ENCODE measurements at places on chromosomes 1 and 21. TPM values are rescaled to one million over a fixed set of nuclear protein-coding genes. Genes with fewer than 3 reads are reported as not detected.

- no peaks in the 10 kb centered on the region for H3K36me3 ChIP-seq
- no peaks in the 10 kb centered on the region for H3K27me3 ChIP-seq
- DNase-seq: no peak
- H3K4me1 ChIP-seq: no peaks in the 10 kb centered on the region
Measured at GRCh38 chr1:118155106-118155505, 29.9 kb downstream of the SPAG17 start.

The LPAR3 gene
- total RNA-seq: 1.2 TPM

- H3K4me1 ChIP-seq: no peaks in the 10 kb centered on the region
- H3K36me3 ChIP-seq: peaks cover 5% of the 10 kb centered on the region
- H3K27ac ChIP-seq: no peak overlapping the region
Measured at GRCh38 chr1:9289711-9290485, 2.8 kb upstream of the SPSB1 start.

DNA sequence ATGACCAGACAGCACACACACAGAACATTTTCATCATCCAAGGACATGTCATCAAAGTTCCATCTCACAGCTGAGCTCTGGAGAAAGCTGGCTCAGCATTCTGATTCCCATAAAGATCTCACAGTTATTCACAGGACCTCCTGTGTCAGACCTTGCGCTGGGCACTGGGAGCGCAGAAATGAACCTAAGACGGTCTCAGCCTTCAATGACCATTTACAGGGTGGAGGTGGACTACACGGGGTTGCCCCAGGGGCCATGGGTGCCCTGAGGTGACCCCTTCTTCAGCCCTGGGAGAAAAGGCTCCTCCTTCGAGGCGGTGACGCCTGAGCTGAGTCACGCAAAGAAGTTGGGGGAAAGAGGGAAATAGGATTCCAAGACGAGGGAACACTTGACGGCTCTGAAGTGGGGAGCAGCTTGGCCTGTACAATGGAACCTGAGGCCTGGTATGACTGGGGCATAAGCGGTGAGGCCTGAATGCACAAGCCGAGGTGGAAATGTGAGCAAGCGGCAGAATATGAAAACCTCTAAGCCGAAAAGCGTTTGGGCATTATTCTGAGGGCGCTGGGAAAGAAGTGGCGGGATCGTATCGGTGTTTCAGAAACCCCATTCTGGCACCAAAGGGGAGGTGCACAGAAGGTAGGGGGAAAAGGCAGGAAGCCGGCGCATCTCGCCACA, 797 bp downstream of the CC2D1B start:
- no peak for DNase-seq
- peaks cover 55% of the 10 kb centered on the region for H3K4me1 ChIP-seq
- H3K27ac ChIP-seq: peak overlapping the region; percentile 97
- peak overlapping the region; percentile 98 for H3K4me3 ChIP-seq
- peaks cover 6% of the 10 kb centered on the region for H3K27me3 ChIP-seq

The TNFRSF8 gene
- not detected for total RNA-seq

GRCh38 chr1:18940303-18941020, 16.0 kb downstream of the IFFO2 start:
- H3K27ac ChIP-seq: peak overlapping the region; percentile 96
- H3K27me3 ChIP-seq: no peaks in the 10 kb centered on the region
- no peaks in the 10 kb centered on the region for H3K36me3 ChIP-seq
- peaks cover 55% of the 10 kb centered on the region for H3K4me1 ChIP-seq
- no peak for DNase-seq

The ST3GAL3 gene
- total RNA-seq: 34.8 TPM

The CD1B gene
- not detected for total RNA-seq

GRCh38 chr21:26833011-26833410, 12.2 kb downstream of the ADAMTS1 start:
- H3K27ac ChIP-seq: no peak overlapping the region
- no peak overlapping the region for H3K4me3 ChIP-seq
- H3K36me3 ChIP-seq: peaks cover 6% of the 10 kb centered on the region
- H3K4me1 ChIP-seq: peaks cover 4% of the 10 kb centered on the region
- H3K27me3 ChIP-seq: no peaks in the 10 kb centered on the region

The KCNK1 gene
- total RNA-seq: 0.56 TPM

All from neural crest cell (in vitro differentiated cells).